Urinary bladder (tissue), 4 donors: ENCODE measurements at places on chromosomes 13 and 19. TPM values are rescaled to one million over a fixed set of nuclear protein-coding genes. Genes with fewer than 3 reads are reported as not detected.

Gene SSC5D
- polyA plus RNA-seq, result 24.4 TPM

Gene PIK3R2
- 17.0 TPM for polyA plus RNA-seq

Gene OLFM2
- 4.6 TPM for polyA plus RNA-seq

Gene CCDC8
- 20.4 TPM for polyA plus RNA-seq

Gene ATP4A
- polyA plus RNA-seq, result not detected

Gene ZNF527
- polyA plus RNA-seq, result 5.3 TPM

DNA sequence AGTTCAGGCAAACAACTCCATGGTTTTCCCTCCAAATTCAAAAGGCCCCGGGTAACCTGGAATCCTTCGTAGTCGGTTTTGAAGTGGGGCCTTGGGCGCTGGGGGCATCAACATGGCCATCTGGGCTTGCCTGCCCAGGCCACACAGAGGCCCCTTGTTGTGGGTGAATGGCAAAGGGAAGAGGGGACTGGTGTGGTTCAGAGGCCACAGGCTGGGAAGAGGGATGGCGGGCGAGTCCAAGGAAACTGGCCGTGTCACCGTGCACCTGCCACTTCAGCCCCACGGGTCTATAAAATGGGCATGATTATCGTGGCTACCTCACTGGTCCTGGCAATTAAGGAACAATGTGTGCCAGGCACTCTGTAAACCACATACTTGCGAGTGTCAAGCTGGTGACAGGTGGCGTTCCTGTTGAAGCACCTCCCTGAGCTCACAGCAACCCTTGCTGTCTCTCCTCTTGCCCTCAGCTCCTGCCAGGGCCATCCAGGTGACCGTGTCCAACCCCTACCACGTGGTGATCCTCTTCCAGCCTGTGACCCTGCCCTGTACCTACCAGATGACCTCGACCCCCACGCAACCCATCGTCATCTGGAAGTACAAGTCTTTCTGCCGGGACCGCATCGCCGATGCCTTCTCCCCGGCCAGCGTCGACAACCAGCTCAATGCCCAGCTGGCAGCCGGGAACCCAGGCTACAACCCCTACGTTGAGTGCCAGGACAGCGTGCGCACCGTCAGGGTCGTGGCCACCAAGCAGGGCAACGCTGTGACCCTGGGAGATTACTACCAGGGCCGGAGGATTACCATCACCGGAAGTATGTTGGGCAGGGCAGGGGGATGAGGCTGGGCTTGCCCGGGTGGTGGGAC lies 1.3 kb downstream of the LSR start:
- DNase-seq, result no peak

- no peak for DNase-seq
Measured at GRCh38 chr13:53460796-53461195, 432.2 kb downstream of the OLFM4 start.

- no peak for DNase-seq
Measured at GRCh38 chr19:17448131-17448967, at the start of gene TMEM221. Gene TMEM221 (minus strand): TSS chr19:17448668. CDS start chr19:17448462, 206 bp downstream.
